ENCODE measurements at places on chromosomes 2 and 18.

DNA sequence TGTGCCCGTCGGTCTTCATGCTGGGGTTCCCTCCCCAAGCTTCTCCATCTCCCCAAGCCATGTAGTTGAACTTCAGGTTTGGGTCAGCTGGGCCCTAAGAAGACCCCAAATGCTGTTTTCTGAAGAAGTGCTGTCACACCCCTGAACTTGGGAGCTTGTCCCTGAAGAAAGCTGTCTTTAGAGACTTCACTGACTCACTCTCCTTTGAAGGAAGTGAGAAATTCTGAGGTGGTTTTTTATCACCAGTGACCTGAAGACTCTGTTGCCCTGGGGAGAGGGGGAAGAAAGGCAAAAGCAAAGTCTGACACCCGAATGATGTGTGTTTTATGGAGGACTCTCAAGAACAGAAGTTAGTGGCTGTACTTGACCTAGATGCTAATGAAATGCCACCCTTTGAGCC, 83.6 kb upstream of the BCL2L11 start:
- no peak for DNase-seq

DNA sequence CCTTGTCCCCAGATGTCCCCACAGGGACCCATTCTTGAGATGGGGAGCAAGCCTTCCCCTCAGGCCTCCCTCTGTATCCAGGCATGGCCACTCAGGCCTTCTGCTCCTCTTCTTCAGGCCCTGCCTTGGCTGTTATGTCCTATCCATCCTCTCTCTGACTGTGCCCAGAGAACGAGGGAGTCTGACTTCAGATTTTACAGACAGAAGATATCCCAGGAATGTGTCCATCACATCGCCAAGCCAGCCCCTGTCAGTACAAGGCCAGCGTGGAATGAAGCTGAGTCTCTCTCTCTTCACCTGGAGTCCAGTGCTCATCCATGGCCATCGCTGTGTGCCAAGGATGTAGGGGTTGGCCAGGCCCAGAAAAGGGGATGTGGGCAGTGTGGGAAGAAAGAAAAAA, 57.6 kb downstream of the SDC1 start:
- no peak for DNase-seq

- no peak for DNase-seq
Measured at GRCh38 chr2:158796652-158797051, 1.5 kb downstream of the DAPL1 start.

DNA sequence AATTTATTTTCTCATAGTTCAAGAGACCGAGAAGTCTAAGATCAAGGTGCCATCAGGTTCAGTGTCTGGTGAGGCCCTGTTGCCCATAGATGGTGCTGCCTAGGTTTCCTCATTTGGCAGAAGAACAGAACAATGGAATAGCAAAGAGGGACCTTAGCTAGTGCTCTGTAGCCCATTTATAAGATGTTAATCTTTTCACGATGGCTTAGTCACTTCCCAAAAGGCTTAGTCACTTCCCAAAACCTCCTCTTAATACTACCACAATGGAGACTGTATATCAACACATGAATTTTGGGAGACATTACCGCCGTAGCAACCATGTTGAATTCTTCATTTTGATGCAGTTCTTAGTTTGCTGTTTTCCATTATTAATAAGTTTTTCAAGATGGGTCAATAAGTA, 246.3 kb upstream of the NRP2 start:
- no peak for DNase-seq

DNA sequence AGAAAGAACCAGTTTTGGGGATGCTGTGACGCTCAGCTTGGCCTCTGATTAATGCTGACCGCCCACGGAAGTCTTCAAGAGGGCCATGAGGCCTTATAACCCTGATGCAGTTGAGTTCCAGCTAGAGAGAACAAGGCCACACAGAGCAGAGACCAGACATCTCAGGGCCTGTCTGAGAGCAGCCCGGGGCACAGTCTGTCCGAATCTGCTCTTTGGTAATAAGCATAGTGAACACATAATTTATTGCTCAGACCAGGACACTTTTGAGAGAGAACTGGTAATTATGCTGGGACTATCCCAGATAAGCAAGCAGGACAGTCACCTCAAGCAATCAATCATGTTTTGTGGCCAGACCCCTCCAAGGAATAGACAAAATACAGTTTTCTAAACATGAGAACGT, 68.5 kb downstream of the STPG4 start:
- DNase-seq, result no peak

GRCh38 chr2:3399829-3400228, 20.3 kb downstream of the TRAPPC12 start:
- DNase-seq, result no peak

- DNase-seq, result no peak
Measured at GRCh38 chr2:148926291-148926961, 51.4 kb downstream of the KIF5C start.
